ENCODE measurements at places on chromosomes 2 and 18.

GRCh38 chr2:60000686-60001085 is 552.8 kb downstream of the BCL11A start:
- DNase-seq = no peak

GRCh38 chr2:15158100-15158499 is 403.0 kb downstream of the NBAS start:
- no peak for DNase-seq

DNA sequence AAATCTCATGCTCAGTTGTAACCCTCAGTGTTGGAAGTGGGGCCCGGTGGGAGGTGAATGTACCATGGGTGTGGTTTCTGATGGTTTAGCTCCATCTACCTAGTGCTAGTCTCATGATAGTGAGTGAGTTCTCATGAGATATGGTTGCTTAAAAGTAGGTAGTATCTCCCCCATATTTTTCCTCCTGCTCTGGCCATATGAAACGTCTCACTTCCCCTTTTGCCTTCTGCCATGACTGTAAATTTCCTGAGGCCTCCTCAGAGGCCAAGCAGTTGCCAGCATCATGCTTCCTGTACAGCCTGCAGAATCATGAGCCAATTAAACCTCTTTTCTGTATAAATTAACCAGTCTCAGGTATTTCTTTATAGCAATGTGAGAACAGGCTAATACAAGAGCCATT is 62.8 kb upstream of the RNF152 start:
- no peak for DNase-seq

DNA sequence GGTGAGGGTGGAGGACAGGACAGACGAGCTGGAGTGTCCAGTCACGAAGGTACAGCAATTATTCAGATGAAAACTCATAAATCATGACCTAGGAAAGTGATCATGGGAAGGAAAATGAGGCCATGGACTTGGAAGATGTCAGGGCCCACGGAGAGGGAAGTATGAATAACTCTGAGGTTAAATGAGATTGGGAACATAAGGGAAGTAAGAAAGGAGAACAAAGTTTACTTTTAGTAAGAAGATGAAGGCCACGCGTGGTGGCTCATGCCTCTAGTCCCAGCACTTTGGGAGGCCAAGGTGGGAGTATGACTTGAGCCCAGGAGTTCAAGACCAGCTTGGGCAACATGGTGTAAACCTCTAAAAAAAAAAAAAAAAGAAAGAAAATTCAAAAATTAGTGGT is 56.2 kb downstream of the AQP4 start:
- no peak for DNase-seq

- no peak for DNase-seq
Measured at GRCh38 chr2:105294844-105295481, 34.6 kb downstream of the TGFBRAP1 start.

- DNase-seq = peak; percentile 62
Measured at GRCh38 chr2:9630117-9630735, 571 bp downstream of the YWHAQ start.

GRCh38 chr18:23591011-23591410 is 4.7 kb upstream of the NPC1 start:
- no peak for DNase-seq

GRCh38 chr2:44535376-44535775 is 173.6 kb downstream of the CAMKMT start:
- DNase-seq = no peak

DNA sequence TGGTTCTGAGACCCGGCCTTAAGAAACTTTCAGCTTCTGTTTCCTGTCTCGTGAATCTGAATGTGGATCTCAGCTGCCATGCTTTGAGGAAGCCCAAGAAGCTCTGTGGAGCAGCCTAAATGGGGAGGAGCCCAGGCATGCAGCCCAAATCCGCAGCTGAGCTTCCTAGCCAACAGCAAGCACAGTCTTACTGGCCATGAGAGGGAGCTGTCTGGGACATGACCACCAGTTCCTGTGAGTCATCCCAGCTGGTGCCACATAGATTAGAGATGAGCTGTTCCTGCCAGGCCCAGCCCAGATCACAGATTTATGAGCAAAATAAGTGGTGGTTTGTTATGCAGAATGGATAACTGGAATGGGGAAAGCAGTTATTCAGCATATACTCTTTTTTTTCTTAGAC is 224.4 kb upstream of the APCDD1 start:
- DNase-seq = no peak

DNA sequence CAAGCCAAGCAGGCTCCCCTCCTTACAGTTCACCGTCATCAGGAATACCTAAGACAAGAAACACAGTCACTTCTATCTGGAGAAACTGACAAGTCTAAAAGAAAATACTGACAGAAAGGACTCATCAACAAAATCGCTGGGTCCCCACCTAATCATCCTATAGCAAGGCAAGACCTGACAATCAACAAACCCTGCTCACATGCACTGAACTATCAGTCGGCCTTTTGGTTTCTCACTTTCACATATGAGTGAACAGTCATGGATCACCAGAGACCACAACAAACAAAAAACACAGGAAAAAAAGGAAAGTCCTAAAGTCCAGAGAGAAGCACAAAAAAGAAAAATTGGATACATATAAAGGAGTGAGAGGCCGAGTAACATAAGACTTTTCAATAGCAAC is 70.4 kb downstream of the SEMA4F start:
- no peak for DNase-seq

GRCh38 chr2:33395655-33396249 is 80.7 kb upstream of the RASGRP3 start:
- DNase-seq = no peak

- DNase-seq = no peak
Measured at GRCh38 chr2:195319112-195319460, 337.9 kb upstream of the SLC39A10 start.

DNA sequence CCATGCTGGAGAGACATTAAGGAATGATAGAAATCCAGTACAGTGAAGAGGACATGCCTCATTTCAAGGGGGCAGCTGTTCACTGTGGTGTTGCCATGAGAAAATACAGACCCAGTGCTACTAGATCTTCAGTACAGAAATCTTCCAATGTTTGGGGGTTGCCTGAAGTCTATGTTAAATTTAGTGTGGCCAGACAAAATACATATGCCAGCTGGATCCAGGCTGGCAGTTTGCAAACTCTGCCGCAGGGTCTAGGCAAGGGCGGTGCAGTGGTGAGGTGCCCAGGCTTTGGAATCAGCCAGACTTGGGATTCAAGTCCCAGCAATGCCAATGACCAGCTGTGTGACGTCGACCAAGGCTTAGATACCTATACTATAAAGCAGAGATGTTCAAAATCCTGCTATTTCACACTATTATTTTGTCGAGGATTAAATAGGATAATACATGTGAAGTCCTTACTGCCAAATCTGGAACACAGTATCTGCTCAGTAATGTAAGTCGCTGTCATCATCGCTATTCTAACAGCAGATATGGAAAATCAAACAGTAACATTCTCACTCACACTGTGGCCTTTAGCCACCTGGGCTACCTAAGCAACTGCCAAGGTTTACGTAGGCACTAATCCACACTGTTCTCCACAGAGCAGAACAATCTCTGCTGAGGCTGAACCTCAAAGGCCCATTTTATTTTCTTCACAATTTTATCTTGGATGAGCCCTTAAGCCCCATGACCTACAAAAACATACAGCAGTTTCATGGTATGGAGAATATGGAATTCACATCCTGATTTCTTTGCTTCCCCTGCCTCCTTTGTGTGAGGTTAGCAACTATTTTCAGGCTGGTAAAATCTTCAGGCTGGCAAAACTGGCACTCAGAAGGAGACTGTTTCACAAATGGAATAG is 5.9 kb upstream of the TMSB10 start:
- DNase-seq = no peak

DNA sequence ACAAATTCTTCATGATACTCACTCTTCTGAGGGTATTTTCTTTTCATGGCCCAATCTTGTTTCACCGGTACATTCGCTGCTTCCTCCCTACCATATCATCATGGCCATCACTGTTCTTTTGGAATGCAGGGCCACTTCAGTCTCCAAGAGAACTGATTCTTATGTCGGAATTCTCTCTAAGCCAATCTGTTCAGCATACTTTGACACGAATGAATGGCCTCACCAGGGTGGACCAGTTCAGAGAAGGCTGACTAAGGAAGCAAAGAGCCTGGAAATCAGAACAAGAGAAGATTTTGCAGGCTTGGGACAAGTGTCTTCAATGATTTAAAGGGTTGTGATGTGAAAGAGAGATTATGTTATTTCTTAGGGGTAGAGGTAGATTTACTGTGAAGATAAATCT is 5.0 kb upstream of the EPB41L5 start:
- no peak for DNase-seq

DNA sequence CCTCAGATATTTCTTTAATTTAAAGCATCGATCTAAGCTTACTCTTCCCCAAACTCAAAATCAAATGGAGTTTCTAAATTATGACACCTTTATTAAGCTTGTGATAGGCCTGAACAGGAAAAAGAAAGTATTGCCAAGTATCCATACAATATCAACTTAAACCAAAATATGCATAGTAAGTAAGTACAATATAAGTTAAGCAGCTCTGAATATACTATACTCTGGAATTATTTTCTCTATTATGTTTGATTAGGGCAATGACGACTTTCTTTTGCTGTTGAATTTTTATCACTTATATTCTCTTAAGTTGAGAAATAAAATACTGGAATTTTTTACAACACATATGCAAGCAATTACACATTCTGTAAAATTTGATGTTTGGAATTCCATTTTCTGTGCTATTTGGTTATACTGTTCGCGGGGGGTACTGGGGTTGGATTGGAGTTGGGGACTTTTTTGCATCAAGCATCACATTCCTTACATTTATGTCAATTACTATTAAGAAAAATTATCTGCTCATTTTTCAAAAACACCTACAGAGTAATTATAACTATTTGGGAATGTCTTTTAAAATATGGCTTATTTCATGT is 2.2 kb downstream of the COL5A2 start:
- no peak for DNase-seq

DNA sequence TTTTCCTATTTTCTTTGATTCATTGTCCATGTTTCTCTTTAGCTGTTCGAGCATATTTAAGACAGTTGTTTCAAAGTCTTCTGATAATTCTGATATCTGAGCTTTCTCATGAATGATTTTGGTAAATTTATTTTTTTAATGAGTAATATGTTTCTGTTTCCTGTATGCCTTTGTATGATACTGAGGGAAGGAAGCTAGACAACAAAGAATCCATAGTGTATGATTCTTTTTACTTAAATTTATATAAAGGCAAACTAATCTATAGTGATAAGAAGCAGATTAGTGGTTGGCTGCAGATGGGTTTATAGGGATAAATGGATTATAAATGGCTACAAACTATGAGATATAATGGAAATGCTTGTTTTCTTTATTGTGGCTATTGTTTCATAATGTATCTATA is 352.7 kb upstream of the CDH2 start:
- DNase-seq = no peak

DNA sequence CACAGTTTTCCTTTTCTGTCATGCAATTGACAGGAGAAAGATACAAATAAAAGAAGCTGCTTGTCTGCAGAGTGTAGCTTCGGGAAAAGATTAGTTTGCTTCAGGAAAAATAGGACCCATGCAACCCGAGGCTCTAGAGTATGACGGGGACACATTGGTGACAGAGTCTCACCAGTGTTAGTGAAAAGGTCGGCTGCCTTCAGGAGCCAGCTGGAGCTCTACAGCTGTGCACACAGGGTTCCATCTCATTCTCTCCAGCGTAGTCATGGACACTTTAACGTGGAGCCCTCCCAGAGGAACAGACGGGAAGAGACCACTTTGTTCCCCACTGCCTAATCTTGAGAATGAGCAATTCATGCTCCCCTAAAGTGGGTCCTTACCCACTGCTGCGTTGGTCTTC is 42.9 kb downstream of the FECH start:
- no peak for DNase-seq
